Activated naive CD4-positive, alpha-beta T cell treated with anti-CD3 and anti-CD28 coated beads, Interleukin-2, amount 50 U/mL, for 72 hours (primary cell): ENCODE measurements at places on chromosomes 7 and 10. TPM values are rescaled to one million over a fixed set of nuclear protein-coding genes. Genes with fewer than 3 reads are reported as not detected.

DNA sequence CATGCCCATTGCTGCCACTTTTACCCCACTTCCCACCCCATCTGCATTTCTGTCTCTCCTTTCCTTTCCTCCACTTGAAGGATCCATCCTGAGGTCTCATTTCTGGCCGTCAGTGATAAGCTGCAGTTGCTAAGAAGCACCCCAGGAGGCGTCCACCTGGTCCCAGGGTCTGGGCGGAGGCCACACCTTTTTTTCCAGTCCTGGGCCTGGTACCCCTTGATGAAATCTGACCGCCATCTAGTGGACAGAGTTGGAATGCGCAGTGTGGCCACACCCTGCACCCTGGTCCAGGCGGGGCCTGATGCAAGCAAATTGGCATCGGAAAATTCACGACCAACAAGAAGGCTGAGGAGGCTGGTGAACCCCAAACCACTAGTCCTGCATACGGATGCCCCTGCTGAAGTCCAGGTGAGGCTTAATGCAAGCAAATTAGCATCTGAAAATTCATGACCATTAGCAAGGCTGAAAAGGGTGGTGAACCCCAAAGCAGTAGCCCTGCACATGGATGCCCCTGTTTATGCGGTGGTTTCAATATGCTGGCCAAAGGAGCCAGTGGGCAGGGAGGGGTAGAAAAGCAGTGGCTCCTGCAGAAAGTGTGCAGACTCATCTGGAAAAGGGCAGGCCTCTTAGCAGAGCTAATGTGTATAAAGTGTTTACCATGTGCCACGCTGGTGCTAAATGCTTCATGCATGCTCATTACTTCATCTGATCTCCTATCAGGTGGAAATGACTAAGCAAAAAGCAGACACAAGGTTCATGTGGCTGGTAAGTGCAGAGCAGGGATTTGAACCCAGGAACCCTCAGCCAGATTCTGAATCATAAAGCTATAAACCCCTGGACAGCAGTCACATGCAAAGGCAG lies 43.2 kb downstream of the GPAM start:
- peak; percentile 60 for DNase-seq

DNA sequence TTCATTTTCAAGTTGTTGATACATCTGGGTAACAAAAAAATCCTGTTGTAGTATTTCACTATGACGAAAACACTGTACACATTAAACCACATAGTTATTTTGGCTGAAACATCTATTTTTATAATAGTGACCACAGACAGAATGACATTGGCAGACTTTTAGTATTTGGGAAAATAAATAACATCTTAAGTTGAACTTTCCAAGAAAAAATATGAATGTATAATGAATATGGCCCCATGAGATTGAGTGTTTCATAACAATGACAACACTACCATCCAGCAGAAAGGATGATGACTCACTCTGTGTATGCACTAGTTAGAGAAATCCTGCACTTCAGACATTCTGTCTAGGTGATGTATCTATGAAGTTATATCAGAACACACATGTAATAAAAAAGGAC lies 118.1 kb downstream of the SEMA3D start:
- no peak for DNase-seq

- DNase-seq = no peak
Measured at GRCh38 chr7:156667110-156667426, 26.5 kb downstream of the RNF32 start.

- DNase-seq = no peak
Measured at GRCh38 chr10:109616359-109616980, 306.8 kb downstream of the XPNPEP1 start.

DNA sequence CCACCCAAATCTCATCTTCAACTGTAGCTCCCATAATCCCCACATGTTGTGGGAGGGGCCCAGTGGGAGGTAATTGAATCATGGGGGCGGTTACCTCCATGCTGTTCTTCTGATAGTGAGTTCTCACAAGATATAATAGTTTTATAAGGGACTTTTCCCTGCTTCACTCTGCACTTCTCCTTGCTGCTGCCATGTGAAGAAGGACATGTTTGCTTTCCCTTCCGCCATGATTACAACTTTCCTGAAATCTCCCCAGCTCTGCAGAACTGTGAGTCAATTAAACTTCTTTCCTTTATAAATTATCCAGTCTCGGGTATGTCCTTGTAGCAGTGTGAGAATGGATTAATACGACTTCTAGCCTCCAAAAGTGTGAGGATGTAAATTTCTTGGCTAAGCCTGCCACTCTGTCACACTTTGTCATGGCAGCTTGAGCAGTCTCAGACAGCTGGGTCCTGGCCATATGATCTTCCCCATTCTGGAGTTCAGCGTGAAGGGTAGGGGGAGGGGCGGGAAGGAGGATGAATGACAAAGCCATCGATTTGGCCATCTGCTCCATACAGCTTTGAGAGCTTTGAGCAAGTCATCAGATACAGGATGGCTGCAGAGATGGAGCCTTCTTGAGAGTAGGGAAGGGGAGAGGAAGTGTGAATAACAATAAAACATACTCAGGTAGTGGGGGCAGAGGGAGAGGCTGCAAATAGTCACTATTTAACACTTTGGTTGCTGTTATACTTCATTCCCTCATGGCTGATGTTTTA lies 19.1 kb upstream of the INPP5F start:
- no peak for DNase-seq

DNA sequence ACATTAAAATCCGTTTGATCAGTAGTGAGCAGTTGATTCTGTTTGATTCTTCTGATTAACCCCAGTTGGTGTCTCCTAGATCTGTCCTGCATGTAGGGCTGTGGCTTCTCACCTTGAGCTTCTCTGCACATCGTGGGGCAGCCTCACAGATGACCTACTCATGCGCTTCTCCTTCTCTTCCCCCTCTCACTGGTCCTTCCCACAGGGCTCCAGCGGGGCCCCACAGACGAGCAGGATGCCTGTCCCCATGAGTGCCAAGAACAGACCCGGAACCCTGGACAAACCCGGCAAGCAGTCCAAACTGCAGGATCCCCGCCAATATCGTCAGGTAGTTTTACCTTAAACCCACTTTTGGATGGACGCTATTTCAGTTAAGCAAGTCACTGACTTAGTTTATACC lies 178.9 kb downstream of the ARHGAP21 start:
- DNase-seq = no peak

DNA sequence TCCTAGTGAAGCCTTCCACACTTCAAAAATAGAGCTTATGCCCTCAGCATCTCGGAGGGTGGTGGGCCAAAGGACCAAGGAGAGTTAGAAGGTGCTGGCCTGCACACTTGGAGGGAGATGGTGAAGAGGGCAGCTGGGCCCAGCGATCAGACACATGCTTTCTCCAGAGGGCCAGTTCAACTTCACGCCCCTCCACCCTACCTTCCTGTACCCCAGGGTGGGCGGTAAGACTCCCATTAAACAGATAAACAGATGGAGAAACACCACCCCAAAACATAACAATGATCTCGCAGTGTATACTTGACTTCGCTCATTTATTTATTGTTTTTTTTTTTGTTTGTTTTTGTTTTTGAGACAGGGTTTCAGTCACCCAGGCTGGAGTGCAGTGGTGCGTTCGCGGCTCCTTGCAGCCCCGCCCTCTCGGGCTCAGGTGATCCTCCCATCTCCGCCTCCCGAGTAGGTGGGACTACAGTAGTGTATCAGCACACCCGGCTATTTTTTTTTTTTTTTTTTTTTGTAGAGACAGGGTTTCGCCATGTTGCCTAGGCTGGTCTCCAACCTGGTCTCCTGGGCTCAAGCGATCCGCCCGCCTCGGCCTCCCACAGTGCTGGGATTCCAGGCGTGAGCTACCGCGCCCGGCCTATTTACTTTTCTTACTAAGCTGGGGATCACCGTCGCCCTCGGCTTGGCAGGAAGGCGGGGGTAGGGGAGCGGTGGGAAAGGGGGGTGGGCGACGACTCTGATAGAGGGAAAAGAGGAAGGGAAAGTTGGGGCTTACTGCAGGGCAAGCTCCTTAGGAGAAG lies 1.8 kb downstream of the C10orf95 start:
- DNase-seq = peak; percentile 80

- no peak for DNase-seq
Measured at GRCh38 chr10:133236401-133237240, 1.0 kb upstream of the VENTX start.

GRCh38 chr7:94043299-94043698 lies 39.1 kb upstream of the BET1 start:
- DNase-seq = no peak

GRCh38 chr10:75651417-75651816 lies 220.0 kb downstream of the LRMDA start:
- DNase-seq = no peak

Gene CHST3
- total RNA-seq = 0.88 TPM

Gene ABCB1
- 5.0 TPM for total RNA-seq
